ENCODE measurements at places on chromosomes 1 and 21.

DNA sequence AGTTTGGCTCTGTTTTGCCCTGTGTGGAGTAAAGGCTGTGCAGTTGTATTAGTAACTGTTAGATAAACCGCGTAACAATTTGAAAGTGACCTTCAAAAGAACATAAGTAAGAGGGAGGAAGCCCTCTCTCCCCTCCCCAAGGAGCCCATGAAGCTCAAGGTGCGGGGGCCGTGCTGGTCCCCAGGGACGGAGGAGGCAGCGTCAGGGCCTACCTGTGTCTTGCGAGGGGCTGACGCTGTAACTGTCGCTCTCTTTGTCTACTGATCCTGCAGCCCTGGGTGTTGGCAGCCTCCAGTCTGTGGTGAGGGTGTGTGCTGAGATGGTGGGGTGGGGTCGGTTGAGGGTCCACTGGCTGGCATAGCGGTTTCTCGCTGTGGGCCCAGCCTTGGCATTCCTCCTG is 176.6 kb downstream of the PCP4 start:
- DNase-seq = no peak

DNA sequence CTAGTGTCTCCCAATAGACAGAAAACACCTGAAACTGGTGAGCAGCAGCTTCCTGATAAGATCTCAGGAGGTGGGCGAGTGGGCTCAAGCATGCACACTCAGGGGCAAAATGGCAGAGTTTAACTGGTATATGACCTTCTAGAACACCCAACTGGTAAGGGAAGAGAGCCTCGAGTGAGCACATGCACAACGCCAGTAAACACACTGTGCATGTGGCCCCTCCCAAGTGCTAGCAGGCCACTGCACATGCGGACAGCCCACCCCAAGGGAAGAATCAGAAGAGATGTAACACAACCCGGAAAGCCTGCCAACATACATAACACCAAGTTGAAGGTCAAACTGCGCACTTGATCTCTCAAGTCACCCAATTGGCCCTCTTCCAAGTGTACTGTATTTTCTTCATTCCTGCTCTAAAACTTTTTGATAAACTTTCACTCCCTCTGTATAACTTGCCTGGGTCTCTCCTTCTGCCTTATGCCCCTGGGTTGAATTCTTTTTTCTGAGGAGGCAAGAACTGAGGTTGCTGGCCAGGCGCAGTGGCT is 138.2 kb downstream of the GLUL start:
- DNase-seq = no peak

DNA sequence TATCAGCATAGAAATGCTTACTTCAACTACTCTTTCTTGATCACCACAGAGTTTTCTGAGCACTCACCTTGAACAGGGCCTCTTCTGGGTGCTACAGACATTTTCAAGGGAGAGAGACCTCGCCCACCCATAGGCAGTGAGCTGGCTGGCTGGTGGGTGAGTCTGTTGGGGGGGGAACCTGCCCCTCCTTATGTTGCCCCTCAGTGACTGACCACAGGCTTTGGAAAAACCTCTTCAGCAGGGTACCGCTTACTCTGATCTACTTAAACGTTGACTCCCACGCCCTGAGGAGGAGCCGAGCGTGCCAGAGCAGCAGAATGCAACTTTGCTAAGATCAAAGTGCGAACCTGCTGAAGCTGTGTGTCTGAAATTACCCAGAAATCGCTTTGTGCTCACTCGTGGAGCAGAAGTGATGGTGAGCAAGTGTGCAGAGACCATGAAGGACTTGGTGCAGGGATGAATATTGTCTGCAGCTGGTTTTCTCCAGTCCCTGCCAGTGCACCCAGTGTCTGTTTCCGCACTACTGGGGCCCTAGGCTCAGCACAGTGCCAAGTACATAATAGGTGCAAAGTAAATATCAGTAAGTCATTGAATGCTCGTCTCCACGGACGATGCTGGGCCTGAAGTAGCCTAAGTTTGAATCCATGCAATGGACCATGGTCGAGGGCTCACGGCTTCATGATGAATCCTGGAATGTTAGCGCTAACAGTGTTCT is 158.7 kb upstream of the IRF2BP2 start:
- no peak for DNase-seq

GRCh38 chr1:219367496-219367895 is 193.8 kb downstream of the LYPLAL1 start:
- no peak for DNase-seq

Measured in stimulated activated CD4-positive, alpha-beta T cell treated with anti-CD3 and anti-CD28 coated beads, Interleukin-15, amount 100 ng/mL, for 1 hour (primary cell).